CD4-positive, alpha-beta T cell treated with Interleukin-15 for 1 hour (primary cell): ENCODE measurements at places on chromosomes 13 and 19.

DNA sequence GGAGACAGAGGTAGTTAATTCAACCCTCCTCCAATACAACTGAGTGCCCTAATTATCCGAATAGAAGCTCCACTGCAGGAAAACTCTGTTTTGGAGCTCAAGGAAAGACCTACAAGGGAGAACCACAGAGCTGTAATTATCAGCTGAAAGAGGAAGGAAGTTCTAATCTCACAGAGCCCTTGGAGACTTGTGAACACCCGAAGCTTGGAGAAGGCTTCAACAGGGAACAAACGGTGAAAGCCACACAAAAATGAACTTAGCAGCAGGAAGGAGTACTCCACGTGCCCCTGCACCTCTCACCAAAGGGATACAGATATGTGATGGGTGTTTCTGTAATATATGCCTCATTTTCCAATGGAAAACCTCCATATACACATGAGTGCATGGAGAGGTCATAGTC, 61.1 kb downstream of the IRS2 start:
- no peak for DNase-seq

DNA sequence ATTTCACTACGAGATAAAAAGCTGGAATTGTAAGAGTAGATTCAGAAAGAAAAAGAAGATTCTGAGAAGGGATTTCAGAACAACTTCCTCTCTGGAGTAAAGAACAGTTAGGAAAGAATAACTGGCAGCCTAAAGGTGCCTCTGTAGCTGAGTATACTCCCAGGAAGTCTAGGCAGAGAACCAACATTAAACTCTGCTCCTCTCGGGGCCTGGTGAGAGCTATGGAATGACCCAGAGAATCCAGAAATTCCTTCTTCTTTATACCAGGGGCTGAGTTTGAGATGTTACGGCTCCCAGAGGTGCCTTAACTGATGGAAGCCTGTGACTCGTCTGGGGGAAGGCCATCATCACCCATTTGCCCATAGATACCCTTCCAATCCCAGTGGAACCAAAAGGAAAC, 39.1 kb downstream of the FAM216B start:
- no peak for DNase-seq

DNA sequence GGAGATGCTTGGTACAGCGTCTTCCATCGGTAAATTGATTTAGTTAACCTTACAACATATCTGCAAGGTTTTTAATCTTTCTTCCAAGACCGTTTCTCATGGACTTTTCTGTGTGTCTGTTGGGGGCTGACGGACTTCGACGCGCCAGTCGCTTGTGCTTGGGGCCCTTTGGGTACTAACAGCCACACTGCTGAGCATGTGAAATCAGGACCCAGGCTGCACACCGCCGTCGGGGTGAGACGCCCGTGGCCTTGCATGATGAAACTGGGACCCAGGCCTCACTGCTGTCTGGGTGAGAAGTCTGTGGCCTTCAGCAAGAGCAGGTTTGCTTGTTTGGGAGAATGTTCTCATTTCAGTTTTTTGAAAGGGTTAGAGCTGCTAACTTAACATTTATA, 9.8 kb downstream of the ATP4B start:
- DNase-seq = no peak

- DNase-seq = no peak
Observed at GRCh38 chr19:7910321-7911161, 4.1 kb upstream of the TGFBR3L start.

GRCh38 chr19:13689085-13689484, 75.2 kb upstream of the MRI1 start:
- no peak for DNase-seq

GRCh38 chr13:51539887-51540286, 44.4 kb upstream of the WDFY2 start:
- no peak for DNase-seq

DNA sequence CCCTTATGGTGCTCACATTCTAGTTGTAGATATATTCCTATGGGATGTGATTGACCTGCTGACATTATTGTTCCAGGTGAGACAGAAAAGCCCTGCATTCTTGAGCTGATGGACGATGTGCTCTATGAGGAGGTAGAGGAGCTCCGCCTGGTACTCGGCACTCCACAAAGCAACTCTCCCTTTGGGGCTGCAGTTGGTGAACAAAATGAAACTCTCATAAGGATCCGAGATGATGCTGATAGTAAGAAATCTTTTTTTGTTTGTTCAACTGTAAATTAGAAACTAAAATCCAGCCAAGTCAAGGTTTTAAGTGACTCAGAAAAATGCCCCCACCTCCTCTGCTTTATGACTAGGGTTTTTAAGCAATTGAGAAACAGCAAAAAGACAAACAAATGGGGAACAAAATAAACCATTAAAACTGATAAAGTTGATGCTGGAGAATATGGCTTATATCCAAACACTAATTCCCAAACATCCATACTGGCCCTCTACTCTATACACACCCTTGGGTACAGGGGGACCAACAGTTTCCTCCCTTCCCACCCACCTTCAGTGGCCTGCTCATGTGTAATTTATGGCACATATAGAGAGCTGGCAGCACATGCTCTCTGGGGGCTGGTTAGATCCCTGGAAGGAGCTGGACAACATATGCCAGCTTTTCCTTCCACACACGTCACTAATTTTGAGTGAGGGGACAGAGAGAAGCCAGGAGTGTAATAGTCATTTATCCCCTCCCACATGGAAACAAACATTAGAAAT, 139.6 kb downstream of the STOML3 start:
- DNase-seq = no peak

GRCh38 chr13:106295971-106296370, 239.5 kb downstream of the EFNB2 start:
- DNase-seq = no peak
